Stimulated activated CD4-positive, alpha-beta T cell treated with anti-CD3 and anti-CD28 coated beads, Interleukin-15, amount 100 ng/mL, for 48 hours (primary cell): ENCODE measurements at places on chromosomes 2 and 18.

DNA sequence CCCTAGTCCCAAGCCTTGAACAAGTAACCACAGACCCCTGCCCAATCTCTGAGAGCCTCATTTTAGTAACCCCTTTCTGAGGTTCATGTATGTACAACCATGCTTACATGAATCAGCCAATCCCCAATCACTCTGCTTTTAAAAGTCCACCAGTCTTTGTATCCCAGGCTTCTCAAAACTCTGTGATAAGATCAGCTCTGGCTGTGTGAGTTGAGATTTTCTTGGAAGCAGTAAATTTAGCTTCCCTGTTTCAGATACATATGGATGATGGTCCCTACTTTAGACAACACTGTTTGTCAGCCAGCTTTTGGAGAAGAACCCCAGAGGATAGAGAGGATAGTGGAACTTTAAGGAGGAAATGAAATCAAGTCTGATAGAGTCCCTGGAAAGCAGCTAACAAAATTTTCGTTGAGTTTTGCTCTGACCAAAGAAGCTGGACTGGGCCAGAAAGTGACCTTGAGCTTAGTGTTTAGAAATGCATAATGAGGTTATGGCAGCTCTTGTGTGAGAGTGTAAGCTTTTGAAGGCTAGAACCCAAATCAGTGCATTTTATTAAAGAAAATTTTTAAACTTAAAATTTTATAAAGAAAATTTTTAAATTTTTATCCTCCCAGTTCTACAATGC is 3.7 kb downstream of the ADNP2 start:
- no peak for DNase-seq

DNA sequence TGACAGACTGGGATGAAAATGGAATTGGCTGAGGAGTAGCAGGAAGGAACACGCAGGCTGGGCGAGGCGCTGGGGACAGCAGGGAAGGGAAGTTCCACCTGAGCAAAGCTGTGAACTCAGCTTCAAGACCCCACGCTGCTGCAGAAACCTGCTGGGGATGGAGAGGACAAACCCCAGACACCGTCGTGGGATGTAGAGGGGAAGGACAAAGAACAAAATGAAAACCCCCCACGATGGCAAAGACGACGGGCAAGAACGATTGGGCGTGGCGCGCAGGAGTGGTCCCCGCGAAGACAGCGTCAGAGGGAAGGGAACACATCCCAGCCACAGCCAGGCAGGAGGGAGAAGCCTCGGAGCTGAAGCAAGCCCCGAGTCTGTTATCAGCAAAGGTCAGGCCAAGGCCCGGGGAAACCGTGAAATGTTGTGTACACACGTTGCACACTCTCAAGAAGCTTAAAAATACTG is 222.9 kb downstream of the NDUFA10 start:
- no peak for DNase-seq

- DNase-seq = no peak
These were observed 63.3 kb upstream of the WDSUB1 start for GRCh38 chr2:159349674-159350299.

DNA sequence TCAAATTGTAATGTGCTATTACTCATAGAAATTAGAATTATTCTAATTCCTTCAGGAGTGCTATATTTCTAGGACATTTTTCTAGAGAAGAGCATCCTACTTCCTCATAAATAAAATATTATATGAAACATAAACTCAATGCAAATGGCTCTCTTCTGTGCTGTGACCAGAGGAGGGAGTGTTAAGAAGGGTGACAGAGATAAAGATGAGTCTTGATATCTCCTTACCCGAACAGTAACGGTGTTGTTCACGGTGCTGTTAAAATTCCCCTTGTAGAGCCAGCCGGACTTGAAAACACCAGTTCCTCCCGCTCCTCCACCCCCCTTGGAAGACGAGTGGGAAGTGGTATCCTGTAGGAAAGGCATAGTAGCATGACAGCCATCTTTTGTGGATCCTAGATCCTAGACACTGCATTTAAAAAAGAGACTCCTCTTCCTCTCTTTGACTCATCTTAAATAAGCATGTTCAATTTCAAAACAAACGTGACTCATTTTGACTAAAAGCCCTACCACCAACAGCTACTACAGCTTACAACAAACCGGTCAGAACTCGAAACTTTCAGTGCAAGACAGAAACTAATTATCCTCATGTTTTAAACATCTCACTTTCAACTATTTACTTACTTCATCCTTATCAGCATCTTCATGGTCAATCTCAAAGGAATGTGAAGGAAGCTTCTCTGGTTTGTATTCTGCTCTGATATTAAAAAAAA is 156.3 kb downstream of the DOCK10 start:
- no peak for DNase-seq

DNA sequence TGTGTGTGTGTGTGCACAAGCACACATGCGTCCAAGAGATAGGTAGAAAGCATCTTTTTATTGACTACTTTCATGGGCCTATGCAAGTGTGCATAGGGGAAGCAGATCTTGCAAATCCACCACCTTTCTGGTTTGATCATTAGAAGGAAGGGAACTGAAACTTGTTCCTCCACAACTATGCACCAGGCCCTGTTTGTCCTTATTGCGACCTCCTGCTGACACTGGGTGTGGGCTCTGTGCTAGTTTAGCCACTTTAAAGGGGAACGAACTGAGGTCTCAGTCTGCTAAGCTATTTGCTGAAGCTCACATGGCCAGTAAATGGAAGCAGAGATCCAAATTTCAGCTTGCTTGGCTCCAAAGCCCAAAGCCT is 32.1 kb upstream of the INSIG2 start:
- DNase-seq = no peak

GRCh38 chr18:23053776-23054457 is 81.4 kb upstream of the CABLES1 start:
- DNase-seq = no peak

DNA sequence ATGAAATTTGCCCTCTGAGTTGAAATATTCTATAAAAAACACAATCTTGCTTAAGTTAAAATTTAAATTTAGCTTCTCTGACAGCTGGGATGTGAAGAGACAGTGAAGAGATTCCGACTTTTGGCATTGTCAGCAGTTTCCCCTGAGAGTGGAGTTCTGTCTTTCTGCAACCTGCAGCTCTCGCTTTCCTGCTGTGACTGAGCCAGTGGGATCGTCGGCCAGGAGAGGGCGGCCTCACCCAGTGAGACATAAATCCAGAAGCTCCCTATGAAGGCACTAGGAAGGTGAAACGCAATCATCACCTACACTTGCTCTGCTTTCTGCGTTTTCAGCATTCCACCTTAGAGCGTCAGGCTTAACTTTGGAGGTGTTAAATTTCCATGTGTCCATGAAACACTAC is 75.4 kb upstream of the HNMT start:
- no peak for DNase-seq

GRCh38 chr2:96715658-96716057 is 24.2 kb downstream of the LMAN2L start:
- DNase-seq = no peak

DNA sequence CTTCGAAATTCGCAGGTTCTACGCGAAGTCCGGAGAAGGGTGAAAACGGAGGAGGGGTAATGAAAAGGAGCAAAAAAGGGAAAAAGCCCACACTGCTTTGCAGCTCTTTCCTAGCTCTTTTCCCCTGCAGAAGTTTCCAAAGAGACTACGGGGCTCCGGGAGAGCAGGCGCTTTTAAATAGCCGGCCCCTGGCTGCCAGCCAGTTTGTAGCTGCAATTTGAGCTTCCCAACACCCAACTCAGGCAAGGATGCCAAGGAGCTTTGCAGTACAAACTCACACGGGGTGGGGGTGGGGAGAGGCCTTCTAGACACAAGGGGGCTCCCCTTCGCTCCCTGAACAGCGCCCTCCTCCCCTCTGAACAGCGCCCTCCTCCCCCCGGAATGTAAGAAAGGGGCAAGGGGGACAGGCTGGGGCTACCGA is at the start of gene IGFBP5:
IGFBP5 (minus strand) TSS at position 149 of the 421 bp plus-strand sequence. CDS start 774 bp downstream, outside the sequence.
- no peak for DNase-seq
